ENCODE measurements at places on chromosomes 16 and 17.

DNA sequence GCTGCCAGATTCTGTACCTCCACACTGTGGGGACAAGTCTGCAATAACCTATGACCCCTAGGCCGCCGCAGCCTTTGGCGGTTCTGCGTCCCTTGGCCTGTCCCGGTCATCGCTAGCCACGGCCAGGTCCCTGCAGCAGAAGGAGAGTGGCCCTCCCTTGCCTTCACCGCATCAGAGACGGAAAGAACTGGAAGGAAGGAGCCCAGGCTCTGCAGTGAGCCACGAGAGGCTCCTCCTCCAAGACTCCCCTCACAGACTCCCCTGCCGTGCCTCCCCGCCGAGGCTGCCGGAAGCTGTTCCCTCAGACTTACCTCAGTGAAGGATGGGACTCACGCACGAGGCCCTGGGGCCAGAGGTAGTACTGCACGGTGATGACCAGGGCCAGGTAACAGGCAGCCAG lies 11.0 kb downstream of the SLC38A8 start:
- DNase-seq: no peak

DNA sequence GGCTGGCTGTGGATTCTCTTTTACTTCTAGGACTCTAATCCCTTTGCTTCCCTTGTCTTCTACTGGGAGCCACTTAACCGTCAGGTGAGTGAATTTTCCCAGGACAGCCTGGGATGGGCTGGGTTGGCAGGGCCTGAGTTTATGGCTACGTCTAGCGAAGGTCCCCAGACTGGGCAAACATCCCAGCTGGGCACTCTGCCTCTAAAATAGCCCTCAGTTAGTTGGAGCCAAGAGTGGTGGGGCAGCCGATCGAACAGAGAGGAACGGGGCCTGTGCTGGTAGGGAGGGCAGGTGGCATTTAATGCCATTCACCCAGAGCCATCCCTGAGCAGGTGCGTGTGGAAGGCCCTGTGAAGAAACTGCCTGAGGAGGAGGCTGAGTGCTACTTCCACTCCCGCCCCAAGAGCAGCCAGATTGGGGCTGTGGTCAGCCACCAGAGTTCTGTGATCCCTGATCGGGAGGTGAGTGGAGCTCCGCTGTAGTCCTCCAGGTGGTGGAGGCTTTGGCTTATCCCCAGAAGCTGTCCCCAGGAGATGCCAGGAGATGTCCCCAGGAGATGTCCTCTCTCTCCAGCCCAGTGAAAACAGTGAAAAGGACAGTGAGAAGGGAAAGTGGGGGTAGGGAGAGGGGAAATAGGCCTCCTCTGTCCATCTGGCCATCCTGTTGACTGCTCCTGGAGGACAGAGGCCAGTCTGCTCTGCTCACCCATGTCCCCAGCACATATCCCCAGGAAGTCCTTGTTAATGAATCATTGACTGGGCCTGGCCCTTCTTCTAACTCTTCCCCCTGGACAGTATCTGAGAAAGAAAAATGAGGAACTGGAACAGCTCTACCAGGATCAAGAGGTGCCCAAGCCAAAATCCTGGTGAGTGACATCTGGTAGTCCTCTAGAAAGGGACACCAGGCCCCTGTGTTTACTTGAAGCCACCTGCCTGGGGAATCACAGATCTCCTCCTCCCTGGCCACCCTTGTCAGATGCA lies 4.4 kb downstream of the PNPO start:
- DNase-seq: no peak

DNA sequence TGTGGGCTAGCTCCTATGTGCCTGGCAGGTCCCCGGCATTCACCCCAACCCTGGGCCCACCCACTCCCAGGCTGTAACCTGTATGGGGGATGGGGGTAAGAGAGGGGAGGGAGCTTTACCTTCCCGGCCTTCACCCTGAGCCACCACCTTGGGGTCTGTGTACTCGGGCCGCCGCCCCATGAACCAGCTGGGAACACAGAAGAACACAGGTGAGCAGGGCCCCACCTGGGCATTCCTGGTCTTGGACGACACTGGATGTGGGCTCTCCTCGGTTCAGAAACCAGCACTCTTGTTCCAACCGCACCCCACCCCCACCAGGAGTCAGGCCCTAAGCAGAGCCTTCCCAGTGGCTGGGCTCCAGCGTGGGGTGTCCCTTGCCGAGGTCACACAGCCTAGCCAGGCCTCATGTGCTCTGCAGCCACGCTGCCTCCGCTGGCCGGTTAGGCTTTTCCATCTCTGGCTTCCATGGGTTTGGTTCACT lies 18.8 kb downstream of the B9D1 start:
- DNase-seq: no peak

DNA sequence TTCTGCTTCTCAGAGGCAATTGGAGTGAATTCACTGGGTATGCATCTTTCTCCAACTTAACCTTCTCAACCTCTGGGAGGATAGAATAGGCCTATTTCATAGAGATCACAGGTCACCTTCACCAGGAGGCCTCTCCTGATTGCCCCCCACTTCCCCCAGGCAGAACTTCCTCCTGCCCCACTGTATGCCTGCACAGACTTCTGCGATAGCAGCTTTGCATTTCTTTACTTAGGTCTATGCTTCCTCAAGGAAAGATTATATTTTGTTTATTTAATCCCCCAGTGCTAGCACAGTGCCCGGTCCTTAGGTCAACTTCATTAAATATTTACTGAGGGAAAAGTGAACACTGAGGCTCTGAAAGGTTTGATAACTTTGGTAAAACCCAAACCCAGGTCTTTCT lies 19.9 kb downstream of the MYO18A start:
- no peak for DNase-seq

DNA sequence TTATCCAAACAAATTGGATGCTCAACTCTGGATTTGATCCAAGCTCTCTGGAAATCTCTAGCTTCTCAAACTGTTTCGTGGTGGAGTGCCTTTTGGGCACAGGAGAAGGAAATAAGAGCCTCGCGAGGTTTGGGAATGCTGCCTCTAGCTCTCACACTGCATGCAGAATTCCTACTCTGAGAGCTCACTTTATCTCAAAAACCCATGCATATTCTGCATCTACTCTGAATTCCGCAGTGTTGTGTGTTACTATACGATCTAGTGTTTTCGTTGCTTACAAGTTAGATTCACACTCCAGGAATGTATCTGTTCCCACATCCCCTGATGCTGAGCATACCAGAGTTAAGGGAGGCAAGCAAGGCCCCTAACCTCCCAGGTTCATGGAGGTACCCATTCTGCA lies 462.7 kb downstream of the WWOX start:
- no peak for DNase-seq

GRCh38 chr17:4354862-4355514 lies 11.5 kb downstream of the UBE2G1 start:
- no peak for DNase-seq

DNA sequence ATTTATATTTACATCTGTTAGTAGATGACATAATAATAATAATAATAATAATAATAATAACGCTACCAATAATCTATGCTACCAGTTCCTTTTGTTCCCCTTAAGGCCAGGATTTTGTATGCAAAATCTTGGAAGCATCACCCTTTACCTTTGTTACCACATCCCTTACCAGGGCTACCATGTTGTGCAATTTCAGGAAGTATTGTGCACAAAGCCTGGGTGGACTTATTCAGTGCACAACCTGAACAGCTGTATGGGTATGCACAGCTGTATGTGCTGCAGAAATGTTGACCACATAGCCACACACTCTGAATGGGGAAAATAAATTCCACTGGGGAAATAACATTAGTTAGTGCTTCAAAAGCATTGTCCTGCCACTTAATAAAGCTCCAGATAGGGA lies 19.9 kb upstream of the CALB2 start:
- DNase-seq: no peak

- no peak for DNase-seq
Measured at GRCh38 chr16:27729516-27730304, 179.8 kb downstream of the KATNIP start.

GRCh38 chr17:59601130-59601529 lies 18.6 kb upstream of the CLTC start:
- DNase-seq: no peak

- no peak for DNase-seq
Measured at GRCh38 chr16:24851700-24852099, 5.9 kb downstream of the SLC5A11 start.

Data from amniotic stem cell (primary cell).